ENCODE measurements at places on chromosomes 6 and 20.

DNA sequence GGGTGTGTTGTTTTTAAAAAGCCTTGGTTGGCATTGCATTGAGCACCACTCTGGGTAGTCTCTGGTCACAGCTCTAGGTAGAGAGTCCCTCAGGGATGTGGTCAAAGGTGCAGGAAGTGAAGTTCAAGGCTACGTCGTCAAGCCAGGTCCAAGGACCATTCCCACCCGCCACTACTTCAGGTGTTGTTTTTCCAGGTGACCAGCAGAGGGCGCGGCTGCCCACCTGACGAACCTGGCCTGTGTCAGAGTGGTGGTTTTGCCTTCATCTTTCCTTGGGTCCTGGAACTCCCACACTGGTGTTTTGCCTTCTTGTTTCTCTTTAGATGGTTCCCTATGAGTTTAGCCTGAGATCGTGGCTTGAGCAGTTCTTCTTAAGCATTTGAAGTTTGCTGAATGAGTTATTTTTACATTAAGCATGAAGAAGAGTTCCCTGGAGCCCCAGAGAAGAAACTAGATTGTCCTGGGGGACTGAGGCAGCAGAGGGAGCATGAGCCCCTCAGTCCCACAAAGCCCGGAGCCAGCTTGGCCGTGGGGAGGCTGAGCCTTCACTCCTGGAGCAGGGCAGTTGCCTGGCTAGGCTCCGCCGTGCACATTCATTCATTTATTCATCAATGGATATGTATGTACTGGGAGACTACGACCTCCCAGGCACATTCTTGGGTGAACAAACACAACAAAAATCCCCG is 5.6 kb upstream of the PHACTR3 start:
- no peak for DNase-seq

DNA sequence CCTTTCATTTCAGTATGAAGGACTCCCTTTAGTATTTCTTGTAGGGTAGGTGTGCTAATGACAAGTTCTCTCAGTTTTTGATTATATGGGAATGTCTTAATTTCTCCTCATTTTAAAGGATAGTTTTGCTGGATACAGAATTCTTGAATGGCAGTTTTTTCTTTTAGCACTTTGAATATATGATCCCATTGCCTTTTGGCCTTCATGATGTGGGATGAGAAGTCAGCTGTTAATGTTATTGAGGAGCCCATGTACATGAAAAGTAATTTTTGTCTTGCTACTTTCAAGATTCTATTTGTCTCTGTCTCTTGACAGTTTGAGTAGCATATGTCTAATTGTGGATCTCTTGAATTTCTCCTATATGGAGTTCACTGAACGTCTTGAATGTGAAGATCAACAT is 30.9 kb downstream of the RSPH3 start:
- DNase-seq = no peak

GRCh38 chr6:148738946-148739821 is 7.6 kb upstream of the UST start:
- DNase-seq = no peak

DNA sequence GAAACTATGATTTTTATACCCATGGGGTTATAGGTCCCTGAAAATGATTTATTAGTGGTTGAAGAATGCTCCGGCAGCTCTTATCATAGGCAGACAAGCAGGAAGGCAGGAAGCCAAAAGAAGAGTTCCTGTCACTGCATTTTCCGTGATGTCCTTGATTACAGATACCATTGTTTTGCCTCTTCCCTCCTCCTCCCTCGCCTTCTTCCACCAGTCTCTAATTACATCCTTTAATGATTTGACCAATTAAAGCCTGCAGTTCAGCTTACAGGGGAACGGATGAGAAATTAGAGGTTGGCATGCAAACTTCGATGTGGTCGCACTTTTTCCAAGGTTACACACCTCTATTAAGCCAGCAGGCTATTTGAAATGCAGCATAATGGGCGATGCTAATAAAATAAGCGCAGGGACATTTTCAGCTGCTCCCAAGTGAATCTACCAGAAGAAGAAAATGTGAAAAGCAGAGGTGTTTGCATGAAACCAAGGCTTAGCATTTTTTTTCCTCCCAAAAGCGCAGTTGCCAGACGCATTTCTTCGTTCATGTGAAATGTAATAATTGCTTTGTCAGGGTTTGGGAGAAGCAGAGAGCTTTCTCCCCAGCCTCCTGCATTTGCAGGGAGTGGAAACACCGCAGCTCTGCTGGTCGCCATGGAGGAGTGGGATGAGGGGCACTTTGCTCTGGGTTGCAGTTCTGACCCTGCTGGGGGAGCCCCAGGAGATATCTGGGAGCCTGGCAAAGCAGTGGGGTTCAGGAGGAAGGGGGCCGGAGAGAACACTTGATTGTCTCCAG is 6.0 kb downstream of the NOX3 start:
- no peak for DNase-seq

- no peak for DNase-seq
These were observed 1420.2 kb downstream of the GRIK2 start for GRCh38 chr6:102813489-102814275.
